ENCODE measurements at places on chromosomes 7 and 10.

- DNase-seq, result no peak
Measured at GRCh38 chr10:61332581-61332980, 120.6 kb downstream of the TMEM26 start.

- no peak for DNase-seq
Measured at GRCh38 chr7:4702961-4703512, 20.9 kb downstream of the FOXK1 start.

- DNase-seq, result no peak
Measured at GRCh38 chr7:18566829-18567228, 71.3 kb downstream of the HDAC9 start.

GRCh38 chr7:7324698-7325097, 142.4 kb downstream of the C1GALT1 start:
- no peak for DNase-seq

- DNase-seq, result no peak
Measured at GRCh38 chr7:101951757-101952156, 134.3 kb downstream of the CUX1 start.

- no peak for DNase-seq
Measured at GRCh38 chr7:44193011-44193802, 4.0 kb upstream of the GCK start.

GRCh38 chr10:28587270-28587969, 54.5 kb downstream of the WAC start:
- DNase-seq, result no peak

- no peak for DNase-seq
Measured at GRCh38 chr10:123891144-123892071, at the start of gene CPXM2. Gene CPXM2 (minus strand): TSS chr10:123891807. CDS start chr10:123891659, 148 bp downstream.

- DNase-seq, result no peak
Measured at GRCh38 chr10:878333-878759, 53.2 kb downstream of the LARP4B start.
